ENCODE measurements at places on chromosomes 12 and 14.
A peak's percentile ranks its signal among the peaks of the same experiment; 100 is the strongest.

GRCh38 chr12:131687346-131688125 is 23.4 kb upstream of the SFSWAP start:
- DNase-seq = no peak

DNA sequence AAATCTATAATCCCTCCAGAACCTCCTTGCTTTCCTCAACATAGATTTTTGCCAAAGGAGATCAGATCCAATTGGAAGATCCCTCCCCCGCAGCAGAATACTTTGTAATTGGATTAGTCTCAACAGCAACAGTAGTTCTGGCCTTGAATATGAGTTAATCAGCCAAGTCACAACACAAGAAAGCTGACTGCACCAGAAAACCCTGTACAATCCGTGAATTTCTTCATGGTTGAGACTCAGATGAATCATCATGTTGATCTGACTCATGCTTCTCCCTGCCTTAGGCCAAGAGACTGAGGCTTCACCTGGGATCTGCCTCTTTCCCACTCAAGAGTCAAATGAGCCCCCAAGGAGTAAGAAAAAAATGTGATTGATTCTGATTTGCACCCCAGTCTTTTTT is 3.0 kb upstream of the METTL17 start:
- DNase-seq = no peak

- peak; percentile 3 for DNase-seq
These were observed 318.2 kb downstream of the NUAK1 start for GRCh38 chr12:105820429-105821125.

- no peak for DNase-seq
These were observed 72.5 kb downstream of the TRAF3 start for GRCh38 chr14:102849526-102850379.

DNA sequence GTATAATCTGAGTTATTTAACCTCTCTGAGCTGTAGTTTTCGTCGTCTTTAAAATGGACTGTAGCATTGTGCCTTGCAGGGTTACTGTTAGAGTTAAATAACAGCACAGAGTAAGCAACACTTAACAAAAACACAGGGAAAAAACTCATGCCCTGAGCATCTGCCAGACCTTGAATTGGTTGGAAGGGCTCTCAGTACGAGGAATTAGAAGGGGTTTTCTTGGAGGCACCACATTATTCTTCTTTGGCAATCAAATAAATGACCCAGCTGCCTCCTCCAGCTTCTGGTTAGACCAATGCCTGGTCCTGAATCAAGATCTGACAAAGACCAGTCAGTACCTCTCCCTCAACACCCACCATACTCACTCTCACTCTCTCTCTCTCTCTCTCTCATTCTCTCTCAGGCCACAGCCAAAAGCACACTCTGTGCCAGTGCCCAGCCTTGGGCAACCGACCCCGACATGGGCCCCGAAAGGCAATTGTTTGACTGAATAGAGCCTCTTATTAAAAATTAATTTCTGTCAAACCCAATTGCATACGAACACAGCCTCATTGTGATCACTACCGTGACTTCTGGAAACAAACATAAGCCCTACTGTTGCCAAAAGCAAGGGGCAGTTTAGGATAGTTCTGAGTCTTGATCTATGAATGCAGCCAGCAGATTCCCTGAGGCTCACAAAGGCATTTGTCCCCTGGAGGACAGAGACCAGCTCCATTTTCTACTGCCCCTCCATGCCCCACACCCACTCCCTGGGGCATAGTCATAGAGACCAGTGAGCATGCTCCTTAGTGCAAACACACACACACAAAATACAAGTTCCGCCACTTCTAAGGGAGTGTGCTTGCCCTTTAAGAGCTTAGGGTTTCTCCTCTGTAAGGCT is 23.9 kb downstream of the DUSP6 start:
- no peak for DNase-seq

DNA sequence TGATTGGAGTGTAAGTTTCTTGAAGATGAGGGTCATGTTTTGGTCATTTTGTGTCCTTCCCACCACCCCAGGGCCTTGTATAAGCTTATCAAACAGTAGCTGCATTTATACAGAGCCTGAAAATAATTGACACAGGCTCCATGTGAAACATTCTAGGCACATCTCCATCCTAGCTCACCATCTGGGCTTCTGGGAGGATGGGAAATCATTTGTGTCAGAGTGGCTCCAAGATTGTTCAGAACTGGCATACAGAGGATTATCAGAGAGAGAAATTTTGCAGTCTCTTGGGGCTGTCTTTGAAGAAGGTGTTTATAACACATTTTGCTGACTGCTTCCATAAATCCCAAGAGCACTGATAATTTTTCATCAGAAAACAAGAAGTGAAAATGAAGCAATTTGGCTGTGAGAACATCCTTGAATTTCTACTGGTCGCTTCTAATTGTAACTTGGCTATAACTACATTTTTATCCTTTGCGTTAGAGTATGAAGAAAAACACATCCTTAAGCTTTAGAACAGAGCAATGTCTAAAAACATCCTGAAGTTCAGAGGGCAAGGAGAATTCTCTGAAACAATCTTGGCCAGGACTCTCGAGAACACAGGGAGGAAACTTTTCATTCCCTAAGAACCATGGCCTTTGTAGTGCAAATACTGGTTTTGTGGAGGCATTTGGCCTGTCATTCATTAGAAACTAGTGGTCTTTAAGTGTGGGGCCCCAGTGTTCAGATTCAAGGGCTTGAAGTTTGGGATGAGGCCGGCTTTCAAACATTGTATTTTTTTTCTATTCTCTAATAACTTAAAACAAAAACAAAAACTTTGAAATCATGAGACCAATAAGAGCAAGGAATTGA is 151.1 kb downstream of the DACT1 start:
- no peak for DNase-seq
